Activated CD4-positive, alpha-beta T cell treated with anti-CD3 and anti-CD28 coated beads, Interleukin-2, amount 10 ng/mL, durations not matched to agents 24 days and 14 days (primary cell): ENCODE measurements at places on chromosomes 16 and 17. TPM values are rescaled to one million over a fixed set of nuclear protein-coding genes. Genes with fewer than 3 reads are reported as not detected.

The WDR59 gene
- 80.6 and 91.5 TPM in 2 replicates for total RNA-seq

The ALOXE3 gene
- not detected in 2 replicates for total RNA-seq

The PRAC1 gene
- not detected in 2 replicates for total RNA-seq

The DPH1 gene
- total RNA-seq = 50.8 and 55.9 TPM in 2 replicates

The SLC9A5 gene
- total RNA-seq = 5.3 TPM in 2 replicates

The CDRT15L2 gene
- not detected in 2 replicates for total RNA-seq

The EFCAB13 gene
- total RNA-seq = 1.1 and 1.9 TPM in 2 replicates

The NOD2 gene
- total RNA-seq = 8.3 and 9.3 TPM in 2 replicates

The WNT9B gene
- not detected in 2 replicates for total RNA-seq

The RAP1GAP2 gene
- 0.79 and 1.5 TPM in 2 replicates for total RNA-seq

The MT3 gene
- total RNA-seq = 5.9 and 9.3 TPM in 2 replicates

The SLC52A1 gene
- total RNA-seq = 0.14 TPM in 2 replicates

The VAT1L gene
- total RNA-seq = not detected in 2 replicates

The KRT33B gene
- total RNA-seq = not detected in 2 replicates

The HSD17B2 gene
- not detected in 2 replicates for total RNA-seq

The UTS2R gene
- 0.14 TPM in 1 of 2 replicates, not detected in the other for total RNA-seq

The AANAT gene
- not detected in 2 replicates for total RNA-seq

The PITPNM3 gene
- total RNA-seq = 0.66 and 0.77 TPM in 2 replicates

The LITAFD gene
- total RNA-seq = not detected in 2 replicates

The ZACN gene
- 4.1 TPM in 2 replicates for total RNA-seq

The HOXB2 gene
- 26.0 and 28.1 TPM in 2 replicates for total RNA-seq

The NOL11 gene
- 110 and 118 TPM in 2 replicates for total RNA-seq
